ENCODE measurements at places on chromosomes 2 and 18. TPM values are rescaled to one million over a fixed set of nuclear protein-coding genes. Genes with fewer than 3 reads are reported as not detected.

- H3K27ac ChIP-seq = no peak overlapping the region
- no peak for DNase-seq
- H3K36me3 ChIP-seq = no peaks in the 10 kb centered on the region
- no peaks in the 10 kb centered on the region for H3K27me3 ChIP-seq
- no peak overlapping the region for H3K4me3 ChIP-seq
- H3K4me1 ChIP-seq = no peaks in the 10 kb centered on the region
Measured at GRCh38 chr2:65344689-65345088, 87.7 kb downstream of the SPRED2 start.

GRCh38 chr2:195304310-195304709 lies 352.7 kb upstream of the SLC39A10 start:
- H3K4me1 ChIP-seq = no peaks in the 10 kb centered on the region
- peak; percentile 10 for DNase-seq
- H3K36me3 ChIP-seq = no peaks in the 10 kb centered on the region
- no peak overlapping the region for H3K4me3 ChIP-seq
- H3K27ac ChIP-seq = no peak overlapping the region
- H3K27me3 ChIP-seq = no peaks in the 10 kb centered on the region

- H3K27me3 ChIP-seq = no peaks in the 10 kb centered on the region
- peak within 1 kb of the TSS; percentile 78 for H3K4me3 ChIP-seq
- peak; percentile 81 for DNase-seq
- peak within 1 kb of the TSS; percentile 47 for H3K27ac ChIP-seq
Measured at GRCh38 chr2:108988796-108989713, at the start of gene EDAR. EDAR (minus strand) TSS chr2:108989220; CDS start chr2:108931014, 58,206 bp downstream.

- no peak overlapping the region for H3K27ac ChIP-seq
- peaks cover 2% of the 10 kb centered on the region for H3K27me3 ChIP-seq
- H3K4me1 ChIP-seq = peaks cover 5% of the 10 kb centered on the region
Measured at GRCh38 chr2:64362562-64363026, 91.4 kb upstream of the LGALSL start.

The SULT1C2 gene
- total RNA-seq = not detected

All from activated naive CD4-positive, alpha-beta T cell treated with anti-CD3 and anti-CD28 coated beads for 36 hours (primary cell).